ENCODE measurements at places on chromosomes 16 and 17. TPM values are rescaled to one million over a fixed set of nuclear protein-coding genes. Genes with fewer than 3 reads are reported as not detected.
A peak's percentile ranks its signal among the peaks of the same experiment; 100 is the strongest.

- no peak for DNase-seq
Observed at GRCh38 chr17:2289878-2290478, 13.6 kb downstream of the SMG6 start.

The IL34 gene
- total RNA-seq = 4.1 TPM

- DNase-seq = no peak
Observed at GRCh38 chr17:36720131-36720530, 118.7 kb downstream of the MRM1 start.

The ADAT1 gene
- 67.4 TPM for total RNA-seq

The TMEM235 gene
- total RNA-seq = 1.6 TPM

DNA sequence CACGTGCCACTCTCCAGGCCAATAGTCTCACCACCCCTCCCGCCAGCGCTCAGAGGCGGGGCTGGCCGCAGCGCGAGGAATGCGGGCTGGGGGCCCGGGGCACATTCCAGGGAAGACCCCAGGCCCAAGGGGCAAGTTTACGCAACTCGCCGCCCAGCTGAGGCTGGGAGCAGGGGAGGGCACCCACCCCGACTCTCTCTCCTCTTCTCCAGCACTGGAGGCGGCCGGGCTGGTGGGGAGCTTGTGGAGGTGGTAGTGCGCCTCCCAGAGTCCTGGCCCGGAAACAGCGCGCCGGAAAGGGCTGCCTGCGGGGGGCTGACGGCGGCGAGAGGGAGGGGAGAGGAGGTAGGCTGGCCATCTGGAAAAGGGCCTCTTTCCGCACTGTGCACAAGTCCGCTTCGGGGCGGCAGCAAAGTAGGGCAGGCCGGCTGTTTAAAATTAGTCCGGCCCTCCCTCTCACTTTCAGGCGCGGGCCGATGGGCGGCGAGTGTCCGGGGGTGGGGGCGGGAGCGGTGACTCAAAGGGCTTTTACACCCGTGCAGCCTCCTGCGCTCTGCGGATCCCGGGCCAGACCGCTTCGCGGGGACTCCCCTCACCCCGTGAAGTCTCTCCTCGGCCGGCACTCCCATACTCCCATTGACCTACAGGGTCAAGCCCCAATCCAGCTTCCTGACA, 1.1 kb downstream of the FHOD1 start:
- peak; percentile 56 for DNase-seq

- DNase-seq = no peak
Observed at GRCh38 chr16:630249-630814, 453 bp upstream of the WFIKKN1 start.
